ENCODE measurements at places on chromosomes 12 and 14.

GRCh38 chr14:34439090-34439489 is 22.9 kb downstream of the SPTSSA start:
- no peak for DNase-seq

GRCh38 chr14:81235096-81235495 is 14.3 kb upstream of the GTF2A1 start:
- DNase-seq: no peak

DNA sequence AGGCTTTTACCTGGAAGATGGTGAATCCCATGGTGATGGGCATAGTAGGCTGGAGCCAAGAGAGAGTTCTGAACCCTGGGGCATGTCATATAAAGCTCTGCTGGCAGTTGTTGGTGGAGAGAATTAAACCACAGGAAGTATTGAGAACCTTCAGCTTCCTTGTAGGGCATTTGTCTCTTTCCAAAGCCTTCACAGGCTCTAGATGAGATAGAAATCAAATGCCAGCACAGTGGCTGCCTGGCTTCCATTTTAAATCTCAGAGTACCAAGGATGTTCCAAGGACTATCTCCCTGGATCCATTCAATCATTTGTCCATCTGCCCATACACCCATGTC is 369.6 kb downstream of the DPF3 start:
- DNase-seq: no peak

GRCh38 chr14:57797160-57797559 is 68.7 kb downstream of the SLC35F4 start:
- DNase-seq: no peak

GRCh38 chr12:122471324-122472226 is 29.2 kb downstream of the ZCCHC8 start:
- peak; percentile 56 for DNase-seq

DNA sequence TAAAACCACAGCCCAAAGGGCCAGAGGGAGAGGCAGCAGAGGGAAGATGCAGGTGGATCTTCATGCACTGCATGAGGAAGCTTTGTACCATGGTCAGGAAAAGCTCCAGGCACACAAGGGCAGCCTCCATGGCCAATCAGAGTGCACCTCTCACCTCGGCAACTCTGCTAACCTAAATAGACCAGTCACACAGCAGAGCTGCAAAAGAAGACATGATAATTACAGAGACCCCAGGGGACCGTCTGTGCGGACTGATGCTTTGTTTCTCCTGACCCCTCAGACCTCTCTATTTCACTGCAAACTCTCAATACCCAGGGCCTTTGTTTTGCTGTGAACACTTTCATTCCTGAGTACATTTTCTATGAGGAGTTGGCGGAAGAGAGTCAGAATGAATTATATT is 10.7 kb upstream of the TCL1B start:
- DNase-seq: no peak

DNA sequence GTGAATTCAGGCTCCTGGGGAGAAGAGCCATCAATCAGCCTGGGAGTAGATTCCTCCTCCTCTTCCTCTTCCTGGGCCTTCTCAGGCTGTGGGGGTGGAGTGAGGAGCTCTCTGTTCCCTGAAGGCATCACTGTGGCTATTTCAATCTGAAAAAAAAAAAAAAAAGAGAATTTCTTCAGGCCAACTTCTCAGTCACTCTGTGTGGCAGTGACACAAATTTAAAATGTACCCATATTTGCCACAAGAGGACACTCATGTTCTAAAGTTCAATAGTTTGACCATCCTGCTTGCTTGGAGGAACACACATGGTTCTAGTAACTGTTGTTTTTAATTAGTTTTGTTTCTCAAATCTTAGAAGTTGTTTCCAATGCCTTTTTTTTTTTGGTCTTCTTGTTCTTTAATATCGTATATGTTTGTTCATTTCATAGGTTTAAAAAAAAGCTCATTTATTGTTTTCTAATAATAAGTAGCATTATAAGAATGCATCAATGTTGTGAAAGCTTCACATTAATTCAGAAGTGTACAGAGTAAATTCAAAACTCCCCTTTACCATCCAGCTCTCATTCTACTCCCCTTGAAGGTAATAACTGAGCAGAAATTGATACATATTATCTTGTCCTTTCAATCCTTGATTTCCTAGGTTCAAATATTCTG is 23.3 kb upstream of the CCER1 start:
- DNase-seq: peak; percentile 77

- DNase-seq: peak; percentile 24
Observed at GRCh38 chr14:92513204-92513965, at the start of gene RIN3. RIN3 (plus strand) TSS chr14:92513781; CDS start chr14:92513933, 152 bp downstream.

DNA sequence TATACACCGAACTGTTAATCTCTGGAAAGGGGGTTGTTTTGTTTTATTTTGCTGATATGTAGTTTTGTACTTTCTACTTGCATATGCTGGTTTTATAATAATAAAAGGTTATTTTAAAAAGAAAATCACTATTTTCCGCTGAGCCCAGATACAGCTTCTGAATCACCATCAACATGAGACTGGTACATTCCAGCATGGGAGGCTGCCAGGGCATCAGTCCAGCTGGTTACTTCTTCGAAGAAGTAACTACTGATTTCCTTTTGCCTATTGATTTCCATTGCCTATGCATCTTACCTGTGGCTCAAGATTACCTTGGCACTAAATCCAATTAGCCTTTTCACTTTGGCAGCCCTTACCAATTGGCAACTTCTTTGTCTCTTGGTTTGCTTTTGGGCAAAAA is 11.7 kb upstream of the OSBPL8 start:
- DNase-seq: no peak
